Aorta (tissue), 5 donors: ENCODE measurements at places on chromosomes 1 and 21. TPM values are rescaled to one million over a fixed set of nuclear protein-coding genes. Genes with fewer than 3 reads are reported as not detected.

Gene RGS4
- 42.1 TPM for polyA plus RNA-seq

- no peak for DNase-seq
These were observed 197.3 kb downstream of the ZBTB18 start for GRCh38 chr1:244248426-244248825.

DNA sequence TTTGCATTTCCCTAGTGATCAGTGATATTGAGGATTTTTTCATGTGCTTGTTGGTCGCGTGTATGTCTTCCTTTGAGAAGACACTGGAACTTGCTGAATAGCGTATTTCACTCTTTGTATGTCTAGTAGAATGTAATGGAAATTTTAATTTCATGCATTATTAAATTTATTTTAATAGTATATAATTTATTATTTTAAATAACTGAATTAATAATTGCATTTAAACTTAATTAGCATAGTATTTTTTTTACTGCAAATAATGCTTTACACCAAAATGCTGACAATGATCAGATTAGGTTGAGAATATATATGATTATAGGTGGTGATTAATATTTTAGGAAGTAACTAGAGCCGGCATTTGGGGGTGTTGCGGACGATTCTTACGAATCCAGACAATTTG lies 10.5 kb upstream of the MTARC1 start:
- DNase-seq = no peak

GRCh38 chr1:17243274-17243673 lies 5.6 kb upstream of the PADI3 start:
- no peak for DNase-seq

GRCh38 chr1:167936930-167937708 lies at the start of gene MPC2:
Gene MPC2, minus strand, starts transcription at chr1:167937072. Its CDS starts 1,231 bp downstream, at chr1:167935841.
- DNase-seq = peak; percentile 86

GRCh38 chr1:227913396-227913763 lies 34.4 kb downstream of the WNT9A start:
- DNase-seq = no peak
